ENCODE measurements at places on chromosomes 11 and 22.

DNA sequence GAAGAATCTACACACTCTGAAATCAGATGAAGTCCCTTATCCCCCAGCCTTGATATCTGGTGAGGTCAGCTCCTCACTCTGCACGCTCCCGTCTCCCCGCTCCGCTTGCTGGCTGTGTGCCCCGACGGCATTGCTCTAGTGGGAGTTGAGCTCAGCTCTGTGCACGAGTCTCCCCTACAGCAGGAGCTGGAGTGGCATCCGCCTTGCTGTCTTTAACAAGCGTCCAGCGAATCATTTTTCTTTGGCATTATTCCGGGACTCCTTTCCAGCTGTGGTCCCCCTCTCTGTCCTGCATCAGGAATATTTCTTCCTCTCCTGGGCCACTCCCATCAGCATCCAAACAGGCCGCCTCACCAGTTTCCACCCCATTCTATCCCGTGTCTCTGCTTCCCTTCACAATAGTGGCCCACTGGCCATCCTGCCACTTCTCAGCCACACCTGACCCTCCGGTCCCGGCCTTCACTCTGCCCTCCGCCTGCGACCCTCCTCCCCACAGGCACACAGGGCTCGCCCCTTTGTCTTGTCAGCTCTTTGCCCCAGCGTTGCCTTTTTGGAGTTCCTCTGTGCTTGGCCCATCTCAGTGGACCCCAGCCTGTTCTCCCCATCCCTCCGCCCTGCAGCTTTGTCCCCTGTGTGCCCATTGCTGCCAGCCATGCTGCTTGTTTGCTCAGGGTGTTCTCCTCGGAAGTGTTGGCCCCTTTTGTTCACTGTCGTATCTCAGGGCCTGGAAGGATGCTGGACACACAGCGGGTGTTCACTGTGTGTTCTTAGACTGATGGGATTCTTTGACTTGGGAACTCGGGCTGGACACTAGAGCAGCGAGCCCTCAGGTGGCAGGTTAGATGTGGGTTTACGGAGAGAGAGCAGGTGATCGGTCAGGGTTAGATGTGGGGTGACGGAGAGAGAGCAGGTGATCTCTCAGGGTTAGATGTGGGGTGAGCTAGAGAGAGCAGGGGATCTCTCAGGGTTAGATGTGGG is 441.8 kb downstream of the TBC1D22A start:
- DNase-seq, result no peak

DNA sequence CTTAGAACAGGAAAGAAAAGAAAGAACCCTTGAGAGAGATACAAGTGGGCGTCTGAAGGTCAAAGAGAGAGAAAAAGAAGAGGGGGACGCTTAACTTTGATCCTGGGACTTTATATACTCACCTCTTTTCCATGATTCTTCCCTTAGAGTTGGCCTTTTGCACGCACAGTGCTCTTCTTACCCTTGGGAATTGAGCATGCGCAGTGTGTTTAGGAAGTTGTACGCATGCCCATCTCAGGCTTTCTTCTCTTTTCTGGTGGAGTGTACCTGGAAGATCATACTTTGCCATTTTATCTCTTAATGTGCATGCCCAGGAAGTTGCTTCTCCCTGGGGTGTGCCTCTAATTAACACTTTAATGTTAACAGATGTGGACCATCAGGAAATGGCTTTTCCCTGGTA is 229.6 kb upstream of the ANO3 start:
- DNase-seq, result no peak

- DNase-seq, result no peak
These were observed 184.4 kb downstream of the CEP164 start for GRCh38 chr11:117511931-117512539.

DNA sequence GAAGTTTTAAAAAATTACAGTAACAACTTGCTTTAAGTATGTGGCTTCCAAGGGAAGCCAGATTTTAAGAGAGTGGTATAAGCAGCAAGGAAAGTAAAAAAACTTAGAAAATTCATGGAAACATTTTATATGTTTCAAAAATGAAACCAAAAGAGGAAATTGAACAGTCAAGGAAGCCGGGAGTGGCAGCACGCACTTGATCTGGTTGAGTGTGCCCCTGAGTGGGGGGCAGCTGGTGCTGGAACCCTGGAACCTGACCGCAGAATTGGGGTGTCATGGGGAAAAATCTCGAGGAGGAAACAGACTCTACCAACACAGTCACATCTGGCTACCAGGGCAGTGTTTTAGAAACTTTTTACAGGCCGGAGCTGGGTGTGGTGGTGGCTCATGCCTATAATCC is 14.0 kb downstream of the MICALL1 start:
- DNase-seq, result no peak

- no peak for DNase-seq
These were observed 223.1 kb upstream of the B3GAT1 start for GRCh38 chr11:134634897-134635831.

All from HFF-Myc (cell line).